AG10803 (cell line): ENCODE measurements at places on chromosomes 2 and 18.

DNA sequence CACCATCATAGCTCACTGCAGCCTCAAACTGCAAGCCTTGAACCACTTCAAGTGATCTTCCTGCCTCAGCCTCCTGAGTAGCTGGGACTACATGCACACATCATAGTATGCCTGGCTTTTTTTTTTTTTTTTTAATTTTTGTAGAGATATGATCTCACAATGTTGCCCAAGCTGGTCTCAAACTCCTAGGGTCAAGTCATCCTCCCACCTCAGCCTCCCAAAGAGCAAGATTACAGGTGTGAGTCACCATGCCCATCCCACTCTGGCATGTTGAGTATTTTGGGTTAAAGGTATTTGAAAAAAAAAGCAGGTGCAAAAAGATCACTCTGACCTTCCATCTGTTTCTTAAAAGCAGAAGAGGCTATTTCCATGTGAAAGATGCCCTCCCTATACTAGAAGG is 86.4 kb upstream of the FZD7 start:
- DNase-seq, result no peak

GRCh38 chr2:197327472-197328098 is 17.0 kb upstream of the ANKRD44 start:
- DNase-seq, result no peak

DNA sequence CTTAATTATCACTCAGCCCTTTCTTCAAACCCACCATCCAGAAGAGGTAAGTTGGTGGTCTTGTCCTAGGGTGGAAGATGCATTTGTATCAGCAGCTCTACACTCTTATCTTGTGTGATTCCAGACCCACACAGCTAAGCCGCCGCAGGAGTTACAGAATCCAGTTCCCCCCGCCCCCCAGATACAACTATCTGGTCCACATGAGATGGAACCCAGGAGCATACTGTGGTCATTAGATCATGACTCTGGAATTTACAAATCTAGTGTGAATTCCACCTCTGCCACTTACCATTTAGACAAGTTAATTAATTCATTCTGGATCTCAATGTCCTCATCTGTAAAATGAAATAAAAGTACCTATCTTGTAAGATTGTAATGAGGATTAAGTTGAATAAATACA is 486.4 kb downstream of the BCL11A start:
- no peak for DNase-seq

DNA sequence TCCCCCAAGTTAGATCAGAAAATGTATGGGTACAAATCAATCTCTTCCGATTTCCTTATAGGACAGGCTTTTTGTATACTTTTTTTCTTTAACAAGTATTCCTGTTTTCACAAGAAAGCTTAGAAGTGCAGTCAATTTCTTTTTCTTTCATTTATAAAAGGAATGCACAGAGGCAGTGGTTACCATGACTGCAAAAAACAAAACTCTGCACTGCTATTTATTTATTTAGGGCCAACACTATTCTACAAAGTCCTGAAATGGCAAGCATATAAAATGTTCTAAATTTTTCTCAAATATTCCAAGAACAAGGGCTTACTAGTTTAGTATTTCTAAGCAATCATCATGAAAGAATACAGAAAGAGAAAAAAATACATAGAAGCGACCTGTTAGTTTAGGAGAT is 22.2 kb downstream of the ATAD2B start:
- DNase-seq, result peak; percentile 68

GRCh38 chr2:208386541-208386940 is 20.1 kb upstream of the PTH2R start:
- DNase-seq, result no peak

DNA sequence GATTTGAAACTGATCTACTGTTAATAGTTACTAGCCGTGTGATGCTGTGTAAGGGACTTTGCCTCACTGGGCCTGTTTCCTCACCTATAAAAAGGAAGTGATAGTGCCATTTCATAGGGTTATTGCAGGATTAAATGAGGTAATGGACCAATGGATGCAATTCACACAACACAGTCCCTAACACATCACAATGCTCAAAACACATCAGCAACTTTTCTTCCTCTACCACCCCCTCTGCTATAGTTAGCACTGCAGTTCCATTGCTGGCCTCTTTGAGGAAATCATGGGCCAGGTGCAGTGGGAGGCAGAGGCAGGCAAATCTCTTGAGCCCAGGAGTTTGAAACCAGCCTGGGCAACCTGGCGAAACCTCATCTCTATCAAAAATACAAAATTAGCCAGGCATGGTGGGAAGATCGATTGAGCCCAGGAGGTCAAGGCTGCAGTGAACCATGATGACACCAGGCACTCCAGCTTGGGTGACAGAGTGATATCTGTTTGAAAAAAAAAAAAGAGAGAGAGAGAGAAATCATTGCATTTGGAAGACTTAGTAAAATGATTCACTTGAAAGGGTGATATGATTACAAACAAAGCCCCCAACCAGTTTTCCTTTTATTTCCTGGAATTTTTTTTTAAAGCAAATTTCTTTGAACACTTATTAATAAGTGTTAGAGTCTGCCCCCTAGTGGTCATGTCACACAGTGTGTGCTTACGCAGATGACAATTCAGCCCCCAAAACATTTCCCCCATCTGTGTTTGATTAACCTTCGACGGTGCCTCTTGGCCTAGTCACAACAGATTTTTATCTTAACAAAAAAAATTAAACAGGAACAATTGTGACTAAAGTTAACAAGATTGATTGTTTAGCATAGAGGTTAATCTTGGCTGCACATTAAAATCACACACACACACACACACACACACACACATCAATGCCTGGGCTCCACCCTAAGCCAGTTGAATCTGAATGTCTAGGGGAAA is 88.6 kb upstream of the BCL11A start:
- peak; percentile 50 for DNase-seq

DNA sequence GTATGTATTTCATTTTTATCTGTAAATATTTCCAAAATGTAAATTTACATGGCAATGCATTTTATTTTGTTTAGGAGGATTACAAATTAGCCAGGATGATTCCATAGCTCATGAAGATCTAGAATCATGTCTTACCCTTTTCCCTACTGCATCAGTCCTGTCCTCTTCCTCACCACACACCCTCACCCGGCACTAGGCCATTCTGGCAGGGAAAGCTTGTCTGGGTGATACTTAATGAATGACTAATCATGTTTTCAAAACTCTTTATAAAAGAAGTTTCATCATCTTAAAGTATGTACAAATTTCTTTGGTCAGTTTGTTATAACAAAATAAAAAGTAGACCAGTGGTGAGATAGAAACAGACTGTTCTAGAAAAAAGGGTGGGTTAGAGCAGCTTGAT is 283.3 kb upstream of the VWC2L start:
- DNase-seq, result peak; percentile 84
